ENCODE measurements at places on chromosomes 5 and 9. TPM values are rescaled to one million over a fixed set of nuclear protein-coding genes. Genes with fewer than 3 reads are reported as not detected.

HNRNPK gene
- 612 TPM for total RNA-seq

EPB41L4B gene
- 5.8 TPM for total RNA-seq

ARHGEF37 gene
- 5.5 TPM for total RNA-seq

SLCO4C1 gene
- 1.0 TPM for total RNA-seq

PCDHGA1 gene
- total RNA-seq = 1.8 TPM

KLHL9 gene
- 40.7 TPM for total RNA-seq

CHSY3 gene
- 7.6 TPM for total RNA-seq

SLC25A2 gene
- not detected for total RNA-seq

PLAA gene
- total RNA-seq = 39.9 TPM

FAM78A gene
- total RNA-seq = 16.7 TPM

FOXD4 gene
- total RNA-seq = not detected

NIPAL4 gene
- total RNA-seq = 2.1 TPM

PCDHGA8 gene
- 3.0 TPM for total RNA-seq

FGF1 gene
- 8.7 TPM for total RNA-seq

NRARP gene
- 18.8 TPM for total RNA-seq

Data from tongue (tissue), 3 donors.